ENCODE measurements at places on chromosomes 11 and 22.

DNA sequence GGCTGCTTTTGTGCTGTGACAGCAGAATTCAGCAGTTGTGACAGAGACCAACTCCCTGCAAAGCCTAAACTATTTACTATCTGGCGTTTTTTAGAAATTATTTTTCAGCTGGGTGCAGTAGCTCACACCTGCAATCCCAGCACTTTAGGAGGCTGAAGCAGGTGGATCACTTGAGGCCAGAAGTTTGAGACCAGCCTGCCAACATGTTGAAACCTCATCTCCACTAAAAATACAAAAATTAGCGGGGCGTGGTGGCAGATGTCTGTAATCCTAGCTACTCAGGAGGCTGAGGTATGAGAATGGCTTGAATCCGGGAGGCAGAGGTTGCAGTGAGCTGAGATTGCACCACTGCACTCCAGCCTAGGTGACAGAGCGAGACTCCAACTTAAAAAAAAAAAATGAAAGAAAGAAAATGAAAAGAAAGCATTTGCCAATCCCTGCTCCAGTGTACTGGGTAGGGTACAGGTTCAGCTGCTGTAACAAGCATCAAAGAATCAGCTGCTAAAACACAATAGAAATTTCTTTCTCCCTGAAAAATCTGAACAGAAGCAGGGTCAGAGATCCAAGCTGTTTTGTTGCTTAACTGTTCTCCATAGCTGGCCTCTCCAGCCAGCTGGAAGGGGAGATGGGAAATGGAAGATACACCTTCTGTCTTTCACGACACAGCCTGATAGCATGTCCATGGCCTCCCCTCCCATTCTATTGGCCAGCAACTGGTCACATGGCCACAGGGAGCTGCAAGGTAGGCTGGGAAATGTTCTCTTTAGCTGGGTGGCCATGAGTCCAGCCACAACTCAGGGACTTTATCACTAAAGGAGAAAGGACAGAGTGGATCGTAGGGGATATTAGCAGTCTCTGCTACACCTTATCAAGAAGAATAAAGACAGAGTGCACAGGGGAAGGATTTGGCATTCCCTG, 8.5 kb upstream of the NCF4 start:
- no peak overlapping the region for H3K4me3 ChIP-seq
- H3K27me3 ChIP-seq: no peaks in the 10 kb centered on the region
- H3K4me1 ChIP-seq: peaks cover 9% of the 10 kb centered on the region
- DNase-seq: no peak
- H3K36me3 ChIP-seq: no peaks in the 10 kb centered on the region
- H3K27ac ChIP-seq: no peak overlapping the region

GRCh38 chr11:6321961-6322362, 1.7 kb upstream of the CAVIN3 start:
- peaks cover 38% of the 10 kb centered on the region for H3K4me1 ChIP-seq
- no peaks in the 10 kb centered on the region for H3K27me3 ChIP-seq
- no peak for DNase-seq
- H3K4me3 ChIP-seq: no peak overlapping the region
- no peaks in the 10 kb centered on the region for H3K36me3 ChIP-seq

- no peak overlapping the region for H3K4me3 ChIP-seq
- no peaks in the 10 kb centered on the region for H3K36me3 ChIP-seq
- H3K27ac ChIP-seq: no peak overlapping the region
- H3K27me3 ChIP-seq: no peaks in the 10 kb centered on the region
- H3K4me1 ChIP-seq: peaks cover 10% of the 10 kb centered on the region
Observed at GRCh38 chr11:58654079-58654907, 31.8 kb downstream of the CNTF start.

- no peak overlapping the region for H3K4me3 ChIP-seq
- DNase-seq: no peak
- H3K27ac ChIP-seq: no peak overlapping the region
- H3K36me3 ChIP-seq: no peaks in the 10 kb centered on the region
- H3K4me1 ChIP-seq: no peaks in the 10 kb centered on the region
- no peaks in the 10 kb centered on the region for H3K27me3 ChIP-seq
Observed at GRCh38 chr22:50730013-50730891, 7.8 kb upstream of the ACR start.

GRCh38 chr11:61814247-61814957, 2.4 kb downstream of the FADS1 start:
- peak overlapping the region; percentile 92 for H3K4me3 ChIP-seq
- H3K36me3 ChIP-seq: peaks cover 20% of the 10 kb centered on the region

DNA sequence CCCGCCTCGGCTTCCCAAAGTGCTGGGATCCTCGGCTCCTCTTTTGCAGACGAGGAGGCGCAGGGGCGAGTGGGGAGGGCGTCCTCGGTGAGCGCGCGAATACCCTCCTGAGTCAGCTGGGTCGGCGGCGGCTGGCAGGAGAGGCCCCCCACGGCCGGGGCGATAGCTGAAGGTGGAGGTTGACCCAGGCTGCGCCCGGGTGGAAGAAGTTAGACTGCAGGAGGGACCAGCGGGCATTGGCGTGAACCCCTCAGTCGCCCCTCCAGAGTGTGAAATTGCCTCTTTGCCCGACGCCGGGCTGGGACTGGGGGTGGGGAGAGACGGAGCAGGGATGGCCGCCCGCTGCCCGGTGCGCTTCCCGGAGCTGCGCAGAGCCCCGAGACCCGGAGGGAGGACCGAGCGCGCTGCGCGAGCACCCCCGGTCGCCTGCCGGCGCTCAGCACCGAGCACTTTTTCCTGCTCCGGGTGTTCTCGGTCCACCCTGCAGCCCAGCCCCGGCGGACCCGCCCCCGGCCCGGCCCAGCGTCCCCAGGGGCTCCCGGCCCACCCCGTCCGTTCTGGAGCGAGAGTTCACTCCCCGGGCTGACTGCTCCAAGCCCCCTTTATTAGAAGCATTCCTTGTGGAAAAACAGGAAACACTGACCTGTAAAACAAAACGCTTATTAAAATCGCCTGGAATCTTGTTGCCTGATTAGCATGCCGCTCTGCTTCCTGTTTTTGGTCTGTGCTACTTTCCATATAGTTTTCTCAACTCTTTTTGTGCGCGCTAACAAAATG, 13.7 kb upstream of the CPT1A start:
- peak overlapping the region; percentile 20 for H3K27ac ChIP-seq
- no peaks in the 10 kb centered on the region for H3K36me3 ChIP-seq
- DNase-seq: no peak
- peaks cover 14% of the 10 kb centered on the region for H3K4me1 ChIP-seq

GRCh38 chr11:120658071-120658423, 146.5 kb downstream of the GRIK4 start:
- no peaks in the 10 kb centered on the region for H3K27me3 ChIP-seq
- H3K36me3 ChIP-seq: no peaks in the 10 kb centered on the region
- no peak for DNase-seq

GRCh38 chr11:104668797-104669463, 229.3 kb downstream of the CASP12 start:
- H3K27ac ChIP-seq: no peak overlapping the region
- no peak overlapping the region for H3K4me3 ChIP-seq
- H3K36me3 ChIP-seq: no peaks in the 10 kb centered on the region
- H3K27me3 ChIP-seq: no peaks in the 10 kb centered on the region
- DNase-seq: no peak

- no peak overlapping the region for H3K4me3 ChIP-seq
- H3K27me3 ChIP-seq: no peaks in the 10 kb centered on the region
- H3K4me1 ChIP-seq: no peaks in the 10 kb centered on the region
- no peak overlapping the region for H3K27ac ChIP-seq
- no peaks in the 10 kb centered on the region for H3K36me3 ChIP-seq
Observed at GRCh38 chr11:17036666-17037658, 22.7 kb upstream of the PLEKHA7 start.

GRCh38 chr11:2942447-2942846, 13.2 kb upstream of the PHLDA2 start:
- peaks cover 2% of the 10 kb centered on the region for H3K36me3 ChIP-seq
- H3K27ac ChIP-seq: no peak overlapping the region
- H3K4me1 ChIP-seq: peaks cover 32% of the 10 kb centered on the region
- no peaks in the 10 kb centered on the region for H3K27me3 ChIP-seq

DNA sequence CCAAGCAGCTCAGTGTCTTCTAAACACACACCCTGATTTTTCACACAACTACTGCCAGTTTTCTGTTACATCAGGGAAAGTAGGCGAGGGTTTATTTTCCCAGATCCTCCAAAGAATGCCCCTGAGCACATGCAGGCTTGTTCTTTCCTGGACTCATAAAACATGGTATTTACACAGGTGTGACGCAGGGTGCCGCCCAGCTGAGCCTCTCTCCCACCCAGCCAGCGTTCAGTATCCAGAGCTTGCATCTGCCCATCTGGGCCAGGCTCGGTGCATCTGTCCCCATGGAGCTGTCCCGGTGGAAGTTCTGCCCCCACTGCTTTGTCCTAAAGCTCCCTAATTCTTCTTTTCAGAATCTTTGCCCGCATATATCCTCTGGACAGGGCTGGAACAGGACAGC, 44.8 kb upstream of the ISX start:
- no peaks in the 10 kb centered on the region for H3K4me1 ChIP-seq
- H3K4me3 ChIP-seq: no peak overlapping the region
- no peak overlapping the region for H3K27ac ChIP-seq

GRCh38 chr11:2103668-2104523, 35.3 kb downstream of the IGF2 start:
- no peak overlapping the region for H3K27ac ChIP-seq
- H3K4me1 ChIP-seq: no peaks in the 10 kb centered on the region

DNA sequence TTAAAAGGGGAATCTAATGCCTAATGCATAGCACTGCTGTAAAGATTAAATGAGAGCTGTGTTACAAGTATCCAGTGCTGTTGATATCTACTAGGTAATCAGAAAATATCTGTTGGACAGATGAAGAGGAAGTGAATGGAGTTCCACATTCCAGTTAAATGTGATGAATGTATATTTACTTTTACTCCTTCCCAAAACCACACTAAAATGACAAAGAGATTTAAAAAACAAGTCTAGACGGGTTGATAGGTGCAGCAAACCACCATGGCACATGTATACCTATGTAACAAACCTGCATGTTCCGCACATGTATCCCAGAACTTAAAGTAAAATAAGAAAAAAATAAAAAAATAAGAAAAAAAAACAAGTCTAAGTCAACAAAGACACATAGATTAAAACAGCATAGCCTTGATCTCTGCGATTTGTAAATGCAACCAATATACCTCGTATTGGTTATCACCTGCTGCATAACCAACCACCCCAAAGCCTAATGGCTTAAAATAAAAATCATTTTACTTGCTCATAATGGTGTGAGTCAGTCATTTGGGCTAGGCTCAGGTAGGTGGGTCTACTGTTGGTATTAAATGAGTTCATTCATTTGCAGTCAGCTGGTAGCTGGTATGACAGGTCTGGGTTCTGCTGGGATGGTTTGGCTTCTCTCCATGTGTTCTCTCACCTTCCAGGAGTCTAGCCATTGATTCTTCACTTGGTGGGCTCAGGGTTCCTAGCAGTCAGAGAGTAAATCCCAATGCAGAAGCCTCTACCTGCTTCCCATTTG, 39.7 kb upstream of the SLC6A5 start:
- no peak overlapping the region for H3K27ac ChIP-seq
- no peaks in the 10 kb centered on the region for H3K36me3 ChIP-seq
- no peak overlapping the region for H3K4me3 ChIP-seq
- no peaks in the 10 kb centered on the region for H3K4me1 ChIP-seq

GRCh38 chr11:116481126-116481675, 291.6 kb downstream of the BUD13 start:
- H3K27ac ChIP-seq: no peak overlapping the region
- H3K27me3 ChIP-seq: no peaks in the 10 kb centered on the region
- no peaks in the 10 kb centered on the region for H3K4me1 ChIP-seq
- no peak for DNase-seq
- H3K4me3 ChIP-seq: no peak overlapping the region

GRCh38 chr11:122319691-122320620, 203.9 kb upstream of the BLID start:
- peaks cover 60% of the 10 kb centered on the region for H3K4me1 ChIP-seq
- H3K36me3 ChIP-seq: no peaks in the 10 kb centered on the region
- H3K27ac ChIP-seq: peak overlapping the region; percentile 7
- DNase-seq: no peak

DNA sequence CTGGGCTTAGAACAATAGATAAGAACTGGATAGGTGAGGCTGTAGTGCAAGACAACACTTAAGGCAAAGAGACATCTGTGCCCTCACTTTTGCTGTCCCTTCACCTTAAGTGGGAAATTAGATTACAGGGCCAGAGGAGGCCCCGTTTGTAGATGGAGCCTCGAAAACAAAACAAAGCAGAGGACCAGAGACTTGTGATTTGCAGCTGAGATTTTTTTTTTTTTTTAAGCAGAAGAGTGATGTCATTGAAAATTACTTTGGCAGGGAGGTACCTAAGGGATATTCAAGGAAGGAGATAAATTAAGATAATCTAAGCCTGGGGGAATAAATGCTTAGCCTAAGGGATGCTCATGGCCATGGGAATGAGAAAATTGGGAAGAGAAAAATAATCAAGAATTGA, 31.4 kb downstream of the ZC3H12C start:
- H3K4me1 ChIP-seq: peaks cover 10% of the 10 kb centered on the region
- no peaks in the 10 kb centered on the region for H3K27me3 ChIP-seq
- DNase-seq: no peak
- H3K4me3 ChIP-seq: no peak overlapping the region
- no peaks in the 10 kb centered on the region for H3K36me3 ChIP-seq

DNA sequence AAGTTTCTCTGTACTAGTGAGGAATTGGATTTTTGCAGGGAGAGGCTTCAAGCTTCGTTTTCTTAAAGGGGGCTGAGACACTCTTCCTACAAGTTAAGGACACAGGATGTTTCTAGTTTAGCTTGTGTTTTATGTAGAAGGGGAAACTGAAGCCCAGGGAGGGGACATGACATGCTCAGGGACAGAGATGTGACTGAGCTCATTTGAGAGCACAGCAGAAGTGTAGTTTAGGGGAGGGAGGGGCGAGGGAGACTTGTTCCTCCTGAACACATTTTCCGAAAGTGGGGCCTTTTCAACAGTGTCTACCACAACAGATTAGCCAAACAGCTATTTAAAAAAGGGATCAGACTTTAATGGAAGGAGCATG, 148.1 kb downstream of the FBXO7 start:
- no peak overlapping the region for H3K4me3 ChIP-seq
- H3K27ac ChIP-seq: peak overlapping the region; percentile 67
- H3K27me3 ChIP-seq: no peaks in the 10 kb centered on the region
- H3K4me1 ChIP-seq: peaks cover 59% of the 10 kb centered on the region
- no peaks in the 10 kb centered on the region for H3K36me3 ChIP-seq

- H3K36me3 ChIP-seq: no peaks in the 10 kb centered on the region
- H3K27ac ChIP-seq: peak overlapping the region; percentile 59
- no peak overlapping the region for H3K4me3 ChIP-seq
- no peaks in the 10 kb centered on the region for H3K27me3 ChIP-seq
- peaks cover 13% of the 10 kb centered on the region for H3K4me1 ChIP-seq
- no peak for DNase-seq
Observed at GRCh38 chr22:28034760-28035401, 115.8 kb upstream of the PITPNB start.

DNA sequence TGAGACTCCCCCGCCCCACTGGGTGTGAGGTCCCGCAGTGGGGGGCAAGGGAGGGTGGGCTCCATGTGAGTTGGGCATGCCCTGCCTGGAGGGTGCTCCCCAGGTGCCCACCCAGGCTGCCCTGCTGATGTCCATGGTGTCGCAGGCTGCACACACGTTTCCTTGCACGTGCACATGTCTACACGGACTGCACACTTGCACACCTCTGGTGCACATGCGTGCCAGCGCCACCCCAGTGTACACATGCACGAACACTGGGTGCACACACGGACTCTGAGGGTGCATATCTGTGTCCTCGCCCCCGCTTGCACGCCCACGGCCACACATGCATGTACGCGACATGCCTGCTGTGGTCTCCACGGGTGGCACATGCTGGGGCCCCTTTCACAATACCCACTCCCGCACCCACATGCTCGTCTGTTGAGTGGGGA, 35.2 kb upstream of the PRODH start:
- no peaks in the 10 kb centered on the region for H3K27me3 ChIP-seq
- H3K27ac ChIP-seq: no peak overlapping the region
- H3K36me3 ChIP-seq: no peaks in the 10 kb centered on the region
- H3K4me3 ChIP-seq: no peak overlapping the region
- DNase-seq: no peak

All from thoracic aorta (tissue), 2 donors.